ENCODE measurements at places on chromosomes 3 and 15. TPM values are rescaled to one million over a fixed set of nuclear protein-coding genes. Genes with fewer than 3 reads are reported as not detected.

The P3H2 gene
- total RNA-seq: not detected

The SLC24A5 gene
- total RNA-seq: not detected

The A4GNT gene
- not detected for total RNA-seq

The TUSC7 gene
- total RNA-seq: not detected

- H3K4me3 ChIP-seq: no peak overlapping the region
- no peak overlapping the region for H3K27ac ChIP-seq
- no peaks in the 10 kb centered on the region for H3K36me3 ChIP-seq
- H3K4me1 ChIP-seq: no peaks in the 10 kb centered on the region
Measured at GRCh38 chr15:92596623-92597022, 59.0 kb downstream of the FAM174B start.

DNA sequence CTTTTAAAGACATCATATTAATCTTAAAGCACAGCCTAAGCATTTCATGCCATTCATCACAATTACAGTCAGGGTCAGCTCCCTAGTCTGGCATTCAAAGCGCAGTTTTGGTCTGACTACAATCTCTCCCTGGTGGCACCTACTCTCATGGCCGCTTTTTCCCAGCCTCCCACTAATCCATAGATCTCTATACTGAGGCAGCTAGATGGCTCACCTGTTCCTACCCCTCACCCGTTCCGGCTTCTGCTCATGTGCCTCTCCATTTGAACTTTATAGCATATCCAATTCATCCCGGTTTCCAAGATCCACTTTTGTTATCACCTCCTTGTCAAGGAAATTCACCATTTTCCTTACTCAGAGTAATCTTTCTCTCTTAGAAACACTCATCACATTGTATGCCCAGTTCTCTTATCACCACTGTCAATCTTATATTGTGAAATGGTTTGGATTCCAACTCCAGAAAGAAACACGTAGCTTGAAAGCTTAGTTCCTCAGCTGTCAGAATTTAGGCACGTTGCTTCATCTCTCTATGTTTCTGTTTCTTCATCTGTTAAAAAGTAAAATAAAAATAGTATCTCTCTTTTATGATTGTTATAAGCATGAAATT lies 220.0 kb upstream of the UBE2E2 start:
- H3K27me3 ChIP-seq: no peaks in the 10 kb centered on the region
- H3K27ac ChIP-seq: no peak overlapping the region
- no peak overlapping the region for H3K4me3 ChIP-seq
- no peaks in the 10 kb centered on the region for H3K4me1 ChIP-seq
- no peaks in the 10 kb centered on the region for H3K36me3 ChIP-seq
- DNase-seq: no peak

DNA sequence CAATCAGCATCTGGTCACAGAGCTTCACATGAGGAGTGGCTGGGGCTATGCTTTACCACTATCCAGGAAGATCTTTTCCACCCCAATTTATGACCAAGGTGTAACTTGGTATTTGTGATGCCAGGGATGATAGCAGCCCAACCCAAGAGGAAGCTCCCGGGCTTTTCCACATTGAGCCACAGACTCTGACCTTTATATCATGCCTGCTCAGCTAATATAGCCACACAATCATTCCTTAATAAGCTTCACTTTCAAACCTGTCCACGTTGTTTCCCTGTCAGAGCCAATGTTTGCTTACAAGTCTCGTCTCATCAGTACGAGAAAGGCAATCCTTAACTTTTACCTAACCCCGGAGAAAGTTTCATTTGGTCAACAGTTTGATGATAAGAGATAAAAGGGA lies 330.9 kb downstream of the SHQ1 start:
- no peaks in the 10 kb centered on the region for H3K27me3 ChIP-seq
- H3K4me1 ChIP-seq: no peaks in the 10 kb centered on the region
- DNase-seq: no peak
- no peak overlapping the region for H3K4me3 ChIP-seq

- H3K4me3 ChIP-seq: no peak overlapping the region
- H3K4me1 ChIP-seq: no peaks in the 10 kb centered on the region
- H3K27me3 ChIP-seq: no peaks in the 10 kb centered on the region
- H3K27ac ChIP-seq: no peak overlapping the region
- peak; percentile 46 for DNase-seq
Measured at GRCh38 chr3:47324278-47324865, 41.6 kb downstream of the KLHL18 start.

- peaks cover 91% of the 10 kb centered on the region for H3K4me1 ChIP-seq
- H3K4me3 ChIP-seq: peak overlapping the region; percentile 18
- H3K36me3 ChIP-seq: no peaks in the 10 kb centered on the region
- peak overlapping the region; percentile 5 for H3K27ac ChIP-seq
Measured at GRCh38 chr15:60573936-60574335, 95.0 kb upstream of the ICE2 start.

DNA sequence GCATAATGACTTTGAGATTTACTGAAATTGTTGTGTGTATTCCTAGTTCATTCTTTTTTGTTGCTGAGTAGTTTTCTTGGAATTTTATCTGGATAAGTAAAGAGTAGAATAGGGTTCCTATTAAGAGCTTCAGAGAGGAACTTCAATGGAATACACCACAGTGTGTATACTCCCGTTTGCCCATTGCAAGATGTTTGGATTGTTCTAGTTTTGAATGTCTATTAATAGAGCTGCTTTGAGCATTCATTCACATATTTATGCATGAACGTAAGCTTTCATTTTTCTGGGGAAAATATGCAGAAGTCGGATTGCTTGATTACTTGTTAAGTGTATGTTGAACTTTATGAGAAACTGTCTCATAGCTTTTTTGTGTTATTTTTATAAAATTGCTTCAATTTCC lies 580.5 kb downstream of the OTOL1 start:
- no peak overlapping the region for H3K4me3 ChIP-seq
- no peaks in the 10 kb centered on the region for H3K4me1 ChIP-seq
- H3K27me3 ChIP-seq: no peaks in the 10 kb centered on the region
- no peak for DNase-seq

DNA sequence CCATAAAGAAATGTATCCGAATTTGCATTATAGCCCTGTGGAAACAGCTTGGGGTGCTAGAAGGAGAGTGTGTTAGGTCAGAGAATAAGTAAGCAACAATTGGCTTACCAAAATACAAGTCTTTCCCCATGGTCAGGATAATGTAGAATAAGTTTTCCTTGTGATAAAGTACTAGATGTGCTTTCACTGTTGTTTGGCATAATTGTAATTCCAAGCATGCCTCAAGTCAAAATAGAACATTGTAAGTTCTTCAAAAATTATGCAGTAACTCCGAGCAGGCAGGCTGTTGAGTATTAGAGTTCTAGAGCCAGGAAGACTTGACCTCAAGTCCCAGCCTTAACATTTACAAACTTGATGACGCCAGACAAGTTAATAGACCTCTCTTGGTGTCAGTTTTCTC lies 242.0 kb downstream of the TUSC7 start:
- no peak overlapping the region for H3K27ac ChIP-seq
- H3K4me1 ChIP-seq: no peaks in the 10 kb centered on the region
- H3K4me3 ChIP-seq: no peak overlapping the region
- H3K27me3 ChIP-seq: no peaks in the 10 kb centered on the region
- H3K36me3 ChIP-seq: no peaks in the 10 kb centered on the region

DNA sequence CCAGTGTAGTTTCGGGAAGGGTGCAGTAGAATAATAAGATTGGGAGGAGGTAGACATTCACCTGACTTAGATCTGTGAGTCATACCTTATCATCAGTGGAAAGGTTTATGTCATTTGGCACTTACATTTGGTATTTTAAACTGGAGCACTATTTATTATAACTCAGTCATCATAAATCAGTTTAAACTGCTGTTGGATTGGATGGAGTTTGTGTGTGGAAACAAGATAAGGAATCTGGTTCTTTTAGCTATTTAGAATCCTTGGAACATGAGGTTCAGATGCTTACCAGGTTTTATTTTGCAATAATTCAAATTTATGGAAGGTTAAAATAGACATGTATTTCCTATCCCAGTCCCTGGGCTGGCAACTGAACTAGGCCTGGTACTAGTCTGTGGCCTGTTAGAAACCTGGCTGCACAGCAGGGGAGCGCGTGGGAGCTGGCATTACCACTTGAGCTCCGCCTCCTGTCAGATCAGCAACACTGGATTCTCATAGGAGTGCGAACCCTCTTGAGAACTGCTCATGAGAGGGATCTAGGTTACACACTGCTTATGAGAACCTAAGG lies 34.5 kb downstream of the ZFAND6 start:
- no peak overlapping the region for H3K4me3 ChIP-seq
- H3K27me3 ChIP-seq: no peaks in the 10 kb centered on the region
- no peaks in the 10 kb centered on the region for H3K36me3 ChIP-seq
- DNase-seq: no peak
- H3K4me1 ChIP-seq: peaks cover 4% of the 10 kb centered on the region
- H3K27ac ChIP-seq: no peak overlapping the region

GRCh38 chr3:139117136-139117675 lies 72.5 kb upstream of the PRR23C start:
- no peaks in the 10 kb centered on the region for H3K36me3 ChIP-seq
- no peaks in the 10 kb centered on the region for H3K4me1 ChIP-seq
- no peaks in the 10 kb centered on the region for H3K27me3 ChIP-seq

DNA sequence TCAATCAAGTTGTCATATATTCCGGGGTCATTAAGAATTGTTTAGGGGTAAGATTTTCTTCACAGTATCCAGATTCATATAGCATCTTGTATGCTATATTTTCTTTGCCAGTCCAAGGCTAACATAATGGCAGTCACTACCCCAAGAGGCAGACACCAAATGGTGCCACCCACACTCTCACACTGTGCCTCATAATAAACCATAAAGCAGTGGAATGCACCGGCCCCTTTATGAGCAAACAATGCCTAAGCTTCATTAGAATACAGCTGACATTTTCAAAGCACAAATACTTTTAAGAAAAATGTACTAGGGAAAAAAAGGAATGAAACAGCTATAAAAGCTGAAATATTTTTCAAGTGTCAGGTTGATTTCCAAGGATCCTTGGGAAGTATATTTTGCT lies 121.6 kb downstream of the TFDP2 start:
- H3K4me3 ChIP-seq: peak overlapping the region; percentile 62
- H3K27me3 ChIP-seq: no peaks in the 10 kb centered on the region
- H3K4me1 ChIP-seq: peaks cover 4% of the 10 kb centered on the region
- H3K36me3 ChIP-seq: no peaks in the 10 kb centered on the region
